ENCODE measurements at places on chromosomes 3 and 15. TPM values are rescaled to one million over a fixed set of nuclear protein-coding genes. Genes with fewer than 3 reads are reported as not detected.

- DNase-seq: no peak
Measured at GRCh38 chr3:115977866-115978265, 354.6 kb downstream of the GAP43 start.

- no peak for DNase-seq
Measured at GRCh38 chr15:40130799-40131502, 22.3 kb upstream of the BMF start.

GRCh38 chr3:155241579-155241978 lies 51.9 kb downstream of the STRIT1 start:
- no peak for DNase-seq

DNA sequence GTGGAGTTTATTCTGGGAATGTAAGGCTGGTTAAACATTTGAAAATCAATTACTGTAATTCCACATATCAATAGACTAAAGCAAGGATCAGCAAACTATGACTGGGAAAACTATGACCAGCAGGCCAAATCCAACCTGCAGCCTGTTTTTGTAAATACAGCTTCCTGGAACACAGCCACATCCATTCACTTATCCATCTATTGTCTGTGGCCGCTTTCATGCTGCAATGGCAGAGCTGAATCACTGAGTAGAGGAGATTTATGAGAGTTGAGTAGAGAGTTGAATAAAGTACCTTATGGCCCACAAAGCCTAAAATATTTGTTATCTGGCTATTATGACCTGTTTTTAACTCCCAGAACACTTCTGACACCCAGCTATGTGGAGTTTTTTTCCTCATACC lies 12.2 kb downstream of the MYLK start:
- no peak for DNase-seq

GRCh38 chr3:71494212-71494611 lies 89.3 kb downstream of the FOXP1 start:
- DNase-seq: no peak

- DNase-seq: no peak
Measured at GRCh38 chr3:120300971-120301370, 15.9 kb upstream of the GPR156 start.

DNA sequence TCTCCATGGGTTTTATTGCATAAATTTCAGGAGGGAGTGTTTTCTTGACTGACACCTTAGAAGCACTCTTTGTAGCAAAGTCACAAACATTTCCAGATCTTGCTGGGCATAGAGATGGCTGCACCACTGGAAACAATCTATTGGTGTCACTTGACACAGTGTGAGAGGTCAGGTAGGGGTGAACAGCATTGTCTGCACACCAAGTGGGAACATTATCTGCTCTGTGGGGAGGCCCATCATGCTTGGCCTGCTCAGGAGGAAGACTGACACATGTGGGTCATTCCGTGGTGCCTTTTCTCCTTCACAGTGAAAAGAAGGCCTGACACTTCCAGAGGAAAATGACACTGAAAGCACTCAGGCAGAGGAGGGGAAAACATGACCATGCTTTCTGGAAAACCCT lies 149.9 kb upstream of the GALNT15 start:
- no peak for DNase-seq

DNA sequence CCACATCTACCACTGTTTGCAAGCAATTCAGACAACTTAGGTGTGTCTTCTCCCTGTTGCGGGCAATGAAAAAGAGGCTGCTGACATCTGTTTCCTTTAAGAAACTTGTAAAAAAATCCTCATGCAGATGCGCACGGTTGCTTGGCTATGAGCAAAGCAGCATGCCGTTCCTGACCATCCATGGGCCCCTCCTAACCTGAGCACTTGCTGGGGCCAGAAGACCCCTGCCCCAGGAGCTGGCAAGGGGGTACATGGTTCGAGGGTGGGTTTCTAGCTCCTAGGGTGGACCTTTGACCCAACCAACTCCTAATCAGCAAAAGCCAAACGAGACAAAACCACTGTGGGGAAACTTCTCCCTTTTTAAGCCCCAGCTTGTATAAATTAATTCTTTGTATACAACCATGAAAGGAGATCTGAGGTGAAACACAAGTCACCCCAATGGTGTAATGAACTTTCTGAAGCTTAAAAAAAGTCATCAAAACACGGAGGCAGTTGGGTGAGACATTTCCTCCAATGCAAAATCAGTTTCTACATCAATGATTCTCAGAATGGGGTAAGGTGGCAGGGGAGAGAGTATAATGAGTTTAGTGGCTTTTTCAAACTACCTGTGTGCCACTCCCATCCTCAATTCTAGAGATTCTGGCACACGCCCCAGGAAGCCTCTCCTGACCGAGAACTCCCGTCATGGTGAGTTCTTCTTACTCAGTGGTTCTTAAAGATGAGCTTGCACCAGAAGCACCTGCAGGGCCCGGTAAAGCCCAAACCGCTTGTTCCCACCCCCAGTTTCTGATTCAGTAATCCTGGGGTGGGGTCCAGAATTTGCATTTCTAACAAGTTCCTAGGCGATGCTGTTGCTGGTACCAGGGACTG lies 44.1 kb downstream of the CPN2 start:
- DNase-seq: no peak

DNA sequence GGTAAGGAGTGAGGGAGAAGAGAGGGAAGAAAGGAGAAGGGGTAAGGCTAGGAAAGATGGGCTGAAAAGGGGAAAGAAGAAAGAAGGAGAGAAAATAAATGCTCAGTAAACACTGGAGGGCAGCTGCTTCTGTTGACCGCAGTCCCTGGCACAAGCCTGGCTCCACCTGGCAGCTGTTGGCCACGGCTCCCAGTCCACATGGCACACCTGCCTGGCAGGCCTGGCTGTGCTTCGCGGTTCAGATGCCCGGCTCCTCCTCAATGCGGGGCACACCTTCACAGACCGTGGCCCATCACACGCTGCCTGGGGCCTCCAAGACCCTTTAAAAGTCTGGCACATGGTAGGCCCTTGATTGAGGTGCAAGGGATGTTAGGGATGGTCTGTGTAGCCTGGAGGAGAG lies 516.8 kb upstream of the PROK2 start:
- no peak for DNase-seq

DNA sequence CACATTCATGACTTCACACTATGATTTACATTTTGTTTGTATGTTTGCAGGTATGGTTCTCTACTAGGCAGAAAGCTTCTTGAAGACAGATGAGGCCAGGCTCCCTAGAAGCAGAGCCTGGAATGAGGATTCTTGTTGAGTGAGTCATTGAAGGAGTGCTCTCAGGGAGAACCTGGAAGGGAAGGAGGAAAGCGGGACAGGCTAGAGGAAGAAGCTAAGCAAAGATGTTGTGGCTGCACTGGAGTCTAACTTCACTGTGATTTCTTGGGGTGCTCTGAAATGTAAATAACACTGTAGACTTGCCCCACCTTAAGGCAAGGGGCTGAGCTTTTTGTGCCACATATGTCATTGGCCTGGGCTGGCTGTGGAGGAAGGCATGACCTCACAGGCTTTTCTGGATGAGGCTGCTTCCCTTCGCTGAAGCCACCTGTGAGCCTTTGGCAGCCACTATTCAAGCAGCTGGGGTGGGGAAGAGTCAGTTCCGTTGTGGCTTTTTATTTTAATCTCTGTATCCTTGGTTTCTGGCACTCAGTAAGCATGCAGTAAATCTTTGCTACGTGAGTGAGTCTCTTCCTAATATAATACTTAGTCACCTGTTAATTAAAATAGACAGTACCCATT lies 307.3 kb downstream of the SV2B start:
- no peak for DNase-seq

GRCh38 chr3:174110761-174111160 lies 713.2 kb downstream of the NLGN1 start:
- no peak for DNase-seq

DNA sequence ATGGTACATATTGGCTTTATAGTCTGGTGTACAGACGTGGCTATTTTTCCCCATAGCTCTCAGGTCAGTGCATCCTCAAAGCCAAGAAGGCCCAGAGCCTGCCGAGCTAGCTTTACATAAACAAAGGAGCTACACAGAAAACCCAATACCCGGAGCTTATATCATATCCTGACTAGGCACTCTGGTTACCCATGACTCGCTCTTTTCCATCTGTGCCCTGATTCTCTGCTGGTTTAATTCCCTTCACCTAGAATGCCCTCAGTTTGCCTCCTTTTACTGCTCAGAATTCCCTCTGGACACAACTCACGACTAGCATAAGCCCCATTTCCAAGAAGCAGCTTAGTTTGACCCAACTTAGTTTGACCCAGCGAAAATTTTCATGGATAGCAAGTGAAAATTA lies 110.8 kb downstream of the TIGIT start:
- DNase-seq: no peak

DNA sequence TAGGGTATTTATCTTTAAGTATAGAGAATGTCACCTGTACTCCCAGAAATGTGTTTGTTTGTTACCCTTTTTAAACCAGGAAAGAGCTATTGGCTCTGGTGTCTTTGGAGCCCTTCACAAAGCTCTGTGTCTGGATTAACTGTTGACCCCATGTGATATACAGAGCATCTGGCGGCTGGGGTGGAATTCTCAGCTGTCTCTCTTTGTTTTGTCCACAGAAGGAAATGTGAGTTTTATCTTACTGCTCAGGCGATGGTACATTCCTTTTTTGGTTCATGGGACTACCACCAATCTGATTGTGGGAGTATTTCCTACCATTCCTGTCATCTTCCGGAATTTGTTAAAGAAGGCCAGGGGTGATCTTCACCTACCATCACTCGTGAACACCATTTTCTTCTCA lies 120.3 kb downstream of the AKAP13 start:
- no peak for DNase-seq

CPN2 gene
- not detected for total RNA-seq

ABI3BP gene
- total RNA-seq: 49.7 TPM

MYL3 gene
- total RNA-seq: 442 TPM

ECE2 gene
- 1.2 TPM for total RNA-seq
